ENCODE measurements at places on chromosomes 6 and 20.

DNA sequence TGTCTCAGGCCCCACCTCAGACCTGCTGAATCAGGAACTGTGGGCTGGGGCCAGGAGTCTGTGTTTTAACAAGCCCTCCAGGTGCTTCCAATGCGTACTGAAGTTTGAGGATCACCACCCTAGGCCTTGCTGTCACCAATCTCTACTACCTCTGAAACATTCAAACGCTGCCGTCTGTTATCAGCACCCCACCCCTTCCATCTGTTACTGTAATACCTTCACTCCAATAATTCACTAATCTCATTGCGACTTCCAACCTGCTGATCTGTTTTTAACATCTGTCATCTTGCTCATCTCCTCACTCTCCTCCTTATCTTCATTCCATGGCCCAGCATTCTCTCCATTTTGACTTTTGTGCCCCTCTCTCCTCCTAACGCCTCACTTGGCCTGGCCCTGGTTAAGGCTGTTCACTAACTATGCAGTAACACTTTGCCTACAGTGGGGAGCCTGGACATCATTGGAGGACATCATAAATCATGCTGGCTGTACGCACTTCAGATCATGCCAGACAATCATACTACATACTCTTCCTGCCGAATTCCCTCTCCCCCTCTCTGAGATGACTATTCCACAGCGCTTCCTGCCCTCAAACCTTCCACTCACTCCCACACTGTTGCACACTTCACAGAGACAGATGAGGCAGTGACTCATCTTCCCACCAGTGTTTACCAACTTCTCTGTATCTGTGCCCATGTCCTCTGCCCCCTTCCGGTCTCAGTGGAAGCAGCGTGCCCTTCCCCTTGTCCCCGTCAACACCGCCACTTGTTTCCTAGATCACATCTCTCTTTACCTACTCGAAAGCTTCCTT lies 3.0 kb upstream of the GUCA1B start:
- DNase-seq, result peak; percentile 41

DNA sequence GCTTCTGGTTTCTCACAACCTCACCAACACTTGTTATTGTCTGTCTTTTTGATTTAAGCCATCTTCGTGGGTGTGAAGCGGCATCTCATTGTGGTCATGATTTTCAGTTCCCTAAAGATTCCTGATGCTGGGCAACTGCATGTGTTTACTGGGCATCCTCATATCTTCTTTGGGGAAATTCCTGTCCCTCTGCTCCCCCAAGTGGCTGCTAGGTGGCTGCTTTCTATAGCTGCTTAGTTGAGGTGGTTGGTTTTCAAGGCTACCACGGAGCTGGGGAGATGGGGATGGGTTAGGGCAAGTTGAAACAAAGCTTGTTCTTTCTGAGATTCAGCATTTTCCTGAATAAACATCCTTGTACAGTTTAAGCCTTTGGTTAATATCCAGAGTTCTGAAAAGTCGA lies 403.9 kb upstream of the SULF2 start:
- DNase-seq, result no peak

GRCh38 chr6:137218473-137218916 lies 690 bp downstream of the IFNGR1 start:
- DNase-seq, result peak; percentile 62

DNA sequence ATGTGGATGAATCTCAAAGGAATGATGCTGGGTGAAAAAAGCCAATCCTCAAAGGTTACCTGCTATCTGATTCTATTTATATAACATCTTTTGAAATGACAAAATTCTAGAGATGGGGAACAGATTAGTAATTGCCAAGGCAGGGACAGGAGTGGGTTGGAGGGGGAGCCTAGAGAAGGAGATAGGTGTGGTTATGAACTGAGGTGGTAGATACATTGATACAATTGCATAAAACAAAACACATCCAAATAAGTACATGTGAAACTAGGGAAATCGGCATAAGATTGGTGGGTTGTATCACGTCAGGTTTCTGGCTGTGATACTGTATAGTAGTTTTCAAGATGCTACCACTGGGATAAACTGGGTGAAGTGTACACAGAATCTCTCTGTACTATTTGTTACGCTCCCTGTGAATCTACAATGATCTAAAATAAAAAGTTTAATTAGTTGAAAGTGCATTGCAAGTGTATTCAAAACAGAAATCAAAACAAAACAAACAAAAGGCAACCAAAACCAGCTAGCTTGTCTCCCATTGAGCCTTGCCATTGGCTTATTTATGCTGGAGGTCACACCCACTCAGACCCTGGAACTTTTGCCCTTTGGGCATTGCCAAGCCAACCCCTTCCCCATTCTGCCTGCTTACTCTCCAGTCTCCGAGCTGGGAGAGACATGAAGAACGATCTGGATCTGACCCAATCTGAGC lies 27.8 kb downstream of the PPP1R16B start:
- DNase-seq, result peak; percentile 50

- DNase-seq, result no peak
Observed at GRCh38 chr20:9301129-9302090, 213.0 kb upstream of the LAMP5 start.

GRCh38 chr20:44087051-44087856 lies 99.7 kb downstream of the JPH2 start:
- DNase-seq, result no peak
